GM12878 (cell line): ENCODE measurements at places on chromosomes 2 and 18.
A peak's percentile ranks its signal among the peaks of the same experiment; 100 is the strongest.

- no peak overlapping the region for H3K27ac ChIP-seq
- H3K36me3 ChIP-seq, result no peaks in the 10 kb centered on the region
- H3K4me3 ChIP-seq, result no peak overlapping the region
- H3K27me3 ChIP-seq, result no peaks in the 10 kb centered on the region
- H3K4me1 ChIP-seq, result no peaks in the 10 kb centered on the region
- DNase-seq, result no peak
These were observed 1950.4 kb downstream of the SUCLG1 start for GRCh38 chr2:82508702-82509101.

GRCh38 chr2:209388446-209389037 is 35.3 kb upstream of the MAP2 start:
- no peaks in the 10 kb centered on the region for H3K27me3 ChIP-seq
- no peaks in the 10 kb centered on the region for H3K36me3 ChIP-seq
- no peak overlapping the region for H3K4me3 ChIP-seq
- H3K27ac ChIP-seq, result no peak overlapping the region
- no peak for DNase-seq

GRCh38 chr2:233979748-233980147 is 62.6 kb downstream of the TRPM8 start:
- no peaks in the 10 kb centered on the region for H3K27me3 ChIP-seq
- DNase-seq, result no peak
- H3K4me3 ChIP-seq, result no peak overlapping the region
- no peaks in the 10 kb centered on the region for H3K36me3 ChIP-seq
- H3K27ac ChIP-seq, result no peak overlapping the region
- no peaks in the 10 kb centered on the region for H3K4me1 ChIP-seq

DNA sequence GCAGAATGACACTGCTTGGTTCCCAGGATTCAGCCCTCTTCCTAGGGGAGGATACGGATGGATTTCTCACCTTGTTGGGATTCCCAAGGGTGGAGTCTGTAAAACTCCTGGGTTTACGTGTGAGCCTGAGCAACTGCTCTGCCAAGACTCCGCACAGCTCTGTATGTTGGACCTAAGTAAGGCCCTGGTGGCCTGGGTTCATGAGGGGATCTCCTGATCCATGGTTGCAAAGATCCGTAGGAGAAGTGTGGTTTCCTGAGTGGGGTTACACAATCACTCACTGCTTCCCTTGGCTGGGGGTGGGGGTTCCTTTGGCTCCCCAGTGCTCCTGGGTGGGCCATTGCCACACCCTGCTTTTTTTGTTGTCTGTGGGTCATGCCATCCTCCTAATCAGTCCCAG is 37.7 kb downstream of the ANKRD12 start:
- H3K4me3 ChIP-seq, result no peak overlapping the region
- H3K36me3 ChIP-seq, result no peaks in the 10 kb centered on the region
- H3K27me3 ChIP-seq, result no peaks in the 10 kb centered on the region
- H3K4me1 ChIP-seq, result peaks cover 10% of the 10 kb centered on the region
- DNase-seq, result no peak

DNA sequence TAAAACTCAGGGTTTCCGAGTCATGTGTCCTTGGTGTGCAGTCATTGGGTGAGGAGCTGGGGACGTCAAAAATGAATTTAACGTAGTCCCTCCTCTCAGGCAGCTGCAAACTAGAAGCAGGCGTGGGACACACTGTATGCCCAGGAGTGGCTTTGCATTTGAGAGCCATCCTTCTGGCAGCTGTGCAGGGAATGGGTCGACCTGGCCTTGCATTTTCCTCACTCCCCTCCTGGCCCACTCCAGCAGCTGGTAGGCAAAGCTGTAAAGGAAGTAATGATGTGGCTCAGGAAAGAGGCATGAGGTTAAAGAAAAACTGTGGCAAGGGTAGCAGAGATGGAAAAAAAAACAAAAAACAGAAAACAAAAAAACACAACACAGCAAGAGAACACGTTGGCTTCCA is 46.5 kb downstream of the RNF144A start:
- H3K27me3 ChIP-seq, result no peaks in the 10 kb centered on the region
- H3K36me3 ChIP-seq, result no peaks in the 10 kb centered on the region
- no peak for DNase-seq

- H3K27me3 ChIP-seq, result no peaks in the 10 kb centered on the region
- H3K27ac ChIP-seq, result no peak overlapping the region
- H3K36me3 ChIP-seq, result no peaks in the 10 kb centered on the region
- H3K4me1 ChIP-seq, result peaks cover 3% of the 10 kb centered on the region; the same call in 1 of the 2 replicates
- H3K4me3 ChIP-seq, result no peak overlapping the region
- peak; percentile 53 for DNase-seq
These were observed 235.0 kb downstream of the CAMKMT start for GRCh38 chr2:44596537-44597320.

DNA sequence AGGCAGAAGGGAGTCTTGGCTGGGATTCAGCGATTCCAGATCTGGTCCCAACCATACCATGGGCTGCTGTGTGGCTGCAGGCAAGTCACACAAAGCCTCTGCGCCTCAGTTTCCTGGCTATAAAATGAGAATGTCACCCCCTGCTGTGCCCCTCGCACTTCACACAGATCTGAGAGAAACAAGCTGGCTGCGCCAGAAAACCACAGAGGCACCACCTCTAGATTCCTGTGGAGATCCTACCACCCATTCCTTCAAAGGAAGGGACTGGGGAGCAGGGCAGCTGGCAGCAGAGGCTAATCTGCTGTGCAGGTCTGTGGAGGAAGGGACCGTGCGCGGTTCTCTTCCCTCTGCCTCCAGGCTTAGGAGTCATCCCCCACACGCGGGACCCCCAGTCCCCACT is 19.8 kb downstream of the NEURL3 start:
- H3K27me3 ChIP-seq, result no peaks in the 10 kb centered on the region
- DNase-seq, result no peak
- no peaks in the 10 kb centered on the region for H3K36me3 ChIP-seq
- H3K27ac ChIP-seq, result peak overlapping the region; percentile 95
- H3K4me3 ChIP-seq, result 0 out of 2 replicates have a peak overlapping the region, but pooled peaks have one; percentile 10

DNA sequence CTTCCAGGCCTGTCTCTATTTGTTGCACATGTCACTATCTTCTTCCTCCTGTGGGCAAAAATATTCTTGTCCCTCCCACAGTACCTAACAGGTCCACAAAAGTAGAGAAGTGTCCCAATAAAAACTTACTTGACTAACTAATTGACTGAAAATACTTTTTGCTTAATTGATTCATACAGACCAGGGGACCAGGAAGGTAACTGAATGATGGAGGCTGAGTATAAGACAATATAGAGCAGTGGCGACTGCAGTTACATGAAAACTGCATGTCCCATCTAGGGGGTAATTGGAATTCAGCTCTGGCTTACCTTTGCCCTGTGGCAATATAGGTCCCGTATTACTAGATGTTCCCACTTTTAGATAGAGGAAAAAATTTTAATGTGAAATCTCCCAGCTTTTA is 112.9 kb upstream of the CREB1 start:
- H3K27me3 ChIP-seq, result no peaks in the 10 kb centered on the region
- no peak for DNase-seq
- no peaks in the 10 kb centered on the region for H3K4me1 ChIP-seq
- H3K36me3 ChIP-seq, result no peaks in the 10 kb centered on the region

- H3K27ac ChIP-seq, result no peak overlapping the region
- H3K36me3 ChIP-seq, result no peaks in the 10 kb centered on the region
- peak; percentile 21 for DNase-seq
- H3K4me1 ChIP-seq, result no peaks in the 10 kb centered on the region
These were observed 300.9 kb downstream of the PHLPP1 start for GRCh38 chr18:63016270-63016669.

- no peak for DNase-seq
- no peaks in the 10 kb centered on the region for H3K36me3 ChIP-seq
- H3K4me3 ChIP-seq, result no peak overlapping the region
- no peak overlapping the region for H3K27ac ChIP-seq
These were observed 1010.0 kb upstream of the CELF4 start for GRCh38 chr18:38575648-38576047.

DNA sequence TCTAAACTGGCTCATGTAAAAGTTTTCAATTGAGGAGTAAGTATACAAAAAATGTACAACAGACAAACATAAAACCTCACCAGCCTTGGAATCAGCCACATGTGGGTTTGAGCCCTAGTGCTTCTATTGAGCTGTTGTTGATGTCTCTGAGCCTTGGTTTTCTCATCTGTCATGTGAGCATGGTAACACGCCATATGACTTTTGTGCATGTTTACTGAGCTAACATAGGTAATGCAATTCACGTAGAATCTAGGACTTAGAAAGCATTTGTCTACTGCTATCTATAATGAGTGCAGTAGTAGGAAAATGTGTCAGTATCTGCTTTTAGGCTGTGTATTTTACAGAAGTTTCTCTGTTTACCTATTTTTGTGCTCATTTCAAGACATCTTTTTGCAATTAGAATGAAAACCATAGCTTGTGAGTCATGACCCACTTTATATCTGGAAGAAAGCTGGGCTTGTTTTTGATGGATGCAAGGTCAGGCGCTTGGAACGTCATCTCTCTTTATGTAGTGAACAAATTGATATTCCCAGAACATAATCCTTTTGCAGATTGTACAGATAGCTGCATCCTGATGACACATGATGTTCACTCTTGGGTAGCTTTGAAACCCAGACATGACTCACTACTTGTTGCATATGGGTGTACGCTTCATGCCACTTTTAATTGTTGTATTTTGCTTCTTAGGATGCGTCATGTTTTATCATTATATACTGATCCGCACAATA is 94.3 kb downstream of the RNF144A start:
- no peak overlapping the region for H3K27ac ChIP-seq
- H3K27me3 ChIP-seq, result no peaks in the 10 kb centered on the region; the same call in 1 of the 2 replicates
- H3K4me3 ChIP-seq, result no peak overlapping the region
- no peak for DNase-seq
- peaks cover 11% of the 10 kb centered on the region for H3K4me1 ChIP-seq

DNA sequence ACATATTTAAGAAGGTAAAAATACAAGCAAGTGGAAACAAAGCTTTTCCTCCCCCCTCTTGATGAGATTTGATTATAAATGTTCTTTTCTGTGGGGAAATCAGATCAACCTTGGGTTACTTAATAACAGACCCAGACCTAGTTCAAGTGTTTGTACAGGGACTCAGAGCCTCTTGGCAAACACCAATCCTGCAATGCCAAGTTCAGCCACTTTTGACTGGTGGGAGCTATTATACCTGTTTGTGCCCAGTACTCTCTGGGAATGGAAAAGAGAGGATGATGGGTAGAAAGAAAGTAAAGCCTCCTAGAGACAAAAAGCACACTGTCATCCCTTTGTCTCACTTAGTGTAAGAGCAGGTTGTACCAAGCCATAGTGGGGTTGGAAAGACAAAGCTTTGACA is 63.8 kb upstream of the EPHA4 start:
- no peaks in the 10 kb centered on the region for H3K4me1 ChIP-seq
- no peak for DNase-seq
- H3K4me3 ChIP-seq, result no peak overlapping the region

DNA sequence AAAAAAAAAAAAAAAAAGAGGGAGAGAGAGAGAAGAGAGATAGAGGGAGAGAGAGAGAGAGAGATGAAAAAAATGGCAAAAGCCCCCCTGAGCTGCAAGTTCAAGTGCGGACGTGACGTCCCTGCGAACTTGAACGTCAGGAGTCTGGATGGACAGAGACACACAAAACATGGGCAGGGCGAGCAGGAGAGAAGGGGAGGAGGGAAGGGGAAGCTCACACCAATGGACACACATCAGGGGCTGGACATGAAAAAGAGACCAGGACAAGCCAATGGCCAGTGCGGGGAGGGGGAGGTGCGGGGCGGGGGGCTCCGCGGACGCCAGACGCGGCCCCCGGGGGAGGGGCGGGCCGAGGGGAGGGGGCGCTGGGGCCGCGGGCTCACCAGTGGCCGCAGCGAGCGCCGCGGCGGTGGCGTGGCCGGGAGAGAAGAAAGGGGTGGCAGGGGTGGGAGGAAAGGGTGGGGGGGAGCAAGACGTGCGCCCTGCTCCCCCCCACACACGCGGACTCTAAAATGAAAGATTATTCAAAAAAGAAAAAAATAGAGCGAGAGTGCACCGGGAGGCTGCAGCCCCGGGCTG is at the start of gene BCL11A:
BCL11A (minus strand) TSS at position 160 of the 579 bp plus-strand sequence. CDS start 384 bp downstream, outside the sequence.
- H3K36me3 ChIP-seq, result no peaks in the 10 kb centered on the region
- H3K4me3 ChIP-seq, result peak within 1 kb of the TSS; percentile 92
- peaks cover 3% of the 10 kb centered on the region; the same call in 1 of the 2 replicates for H3K27me3 ChIP-seq
- no peak for DNase-seq
- H3K27ac ChIP-seq, result peak within 1 kb of the TSS; percentile 89
- no peaks in the 10 kb centered on the region for H3K4me1 ChIP-seq

DNA sequence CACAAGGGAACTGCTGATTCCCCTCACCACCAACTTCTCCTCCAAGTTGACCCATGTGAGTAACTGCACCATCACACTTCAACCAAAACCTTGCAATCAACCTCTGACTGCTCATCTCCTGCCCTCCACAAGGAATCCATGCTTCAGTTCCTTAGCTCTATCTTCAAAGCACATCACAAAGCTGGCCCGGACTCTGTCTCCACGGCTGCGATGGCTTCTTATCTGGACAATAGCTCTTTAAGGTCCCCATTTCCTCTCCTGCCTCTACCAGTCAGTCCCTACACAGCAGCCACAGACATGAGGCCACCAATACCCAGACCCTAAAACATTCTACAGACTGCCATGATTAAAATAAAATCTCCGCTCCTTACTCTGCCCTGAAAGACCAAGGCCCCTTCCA is 25.7 kb downstream of the MBOAT2 start:
- no peak overlapping the region for H3K4me3 ChIP-seq
- H3K27ac ChIP-seq, result no peak overlapping the region
- no peaks in the 10 kb centered on the region for H3K36me3 ChIP-seq
- H3K27me3 ChIP-seq, result no peaks in the 10 kb centered on the region
- DNase-seq, result no peak
- peaks cover 6% of the 10 kb centered on the region; the same call in 1 of the 2 replicates for H3K4me1 ChIP-seq

DNA sequence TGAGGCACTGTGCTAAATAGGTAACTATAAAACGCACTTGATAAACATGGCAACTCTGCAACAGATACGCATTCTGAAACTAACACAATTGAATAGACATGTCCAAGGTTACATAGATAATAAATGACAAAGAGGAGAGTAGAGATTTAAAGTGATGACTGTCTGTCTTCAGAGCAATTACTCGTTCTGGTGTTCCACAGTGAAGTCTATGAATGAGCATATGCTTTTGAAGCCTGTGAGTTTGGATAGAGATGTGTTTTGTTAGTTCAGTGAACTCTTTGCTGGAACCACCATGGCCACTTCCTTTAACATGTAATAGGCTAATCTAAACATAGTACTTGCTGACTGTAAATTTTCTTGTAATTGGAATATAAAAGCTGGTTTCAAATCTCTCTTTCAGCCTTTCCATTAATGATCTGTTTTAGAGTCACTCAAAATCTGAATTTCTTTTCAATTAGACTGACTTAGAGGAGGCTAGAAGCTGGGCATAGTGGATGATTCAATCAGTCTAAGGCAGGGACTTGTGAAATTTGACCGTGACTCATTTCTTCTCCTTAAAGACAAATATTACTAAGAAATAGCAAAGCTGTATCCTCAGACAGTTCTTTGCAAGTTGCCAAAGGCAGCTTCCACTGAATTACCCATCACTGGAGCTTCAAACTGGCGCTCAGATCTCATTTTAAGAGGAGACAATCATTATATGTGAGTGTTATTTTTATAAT is 1130.1 kb upstream of the CELF4 start:
- no peaks in the 10 kb centered on the region for H3K27me3 ChIP-seq
- H3K4me3 ChIP-seq, result no peak overlapping the region
- no peak overlapping the region for H3K27ac ChIP-seq
- no peaks in the 10 kb centered on the region for H3K4me1 ChIP-seq
- no peaks in the 10 kb centered on the region for H3K36me3 ChIP-seq

- H3K4me3 ChIP-seq, result no peak overlapping the region
- H3K27me3 ChIP-seq, result no peaks in the 10 kb centered on the region; the same call in none of the 2 replicates
- peaks cover 9% of the 10 kb centered on the region for H3K4me1 ChIP-seq
- no peak for DNase-seq
- H3K27ac ChIP-seq, result no peak overlapping the region
These were observed 35.1 kb downstream of the MYO7B start for GRCh38 chr2:127570282-127571250.
